ENCODE measurements at places on chromosomes 5 and 9. TPM values are rescaled to one million over a fixed set of nuclear protein-coding genes. Genes with fewer than 3 reads are reported as not detected.

DNA sequence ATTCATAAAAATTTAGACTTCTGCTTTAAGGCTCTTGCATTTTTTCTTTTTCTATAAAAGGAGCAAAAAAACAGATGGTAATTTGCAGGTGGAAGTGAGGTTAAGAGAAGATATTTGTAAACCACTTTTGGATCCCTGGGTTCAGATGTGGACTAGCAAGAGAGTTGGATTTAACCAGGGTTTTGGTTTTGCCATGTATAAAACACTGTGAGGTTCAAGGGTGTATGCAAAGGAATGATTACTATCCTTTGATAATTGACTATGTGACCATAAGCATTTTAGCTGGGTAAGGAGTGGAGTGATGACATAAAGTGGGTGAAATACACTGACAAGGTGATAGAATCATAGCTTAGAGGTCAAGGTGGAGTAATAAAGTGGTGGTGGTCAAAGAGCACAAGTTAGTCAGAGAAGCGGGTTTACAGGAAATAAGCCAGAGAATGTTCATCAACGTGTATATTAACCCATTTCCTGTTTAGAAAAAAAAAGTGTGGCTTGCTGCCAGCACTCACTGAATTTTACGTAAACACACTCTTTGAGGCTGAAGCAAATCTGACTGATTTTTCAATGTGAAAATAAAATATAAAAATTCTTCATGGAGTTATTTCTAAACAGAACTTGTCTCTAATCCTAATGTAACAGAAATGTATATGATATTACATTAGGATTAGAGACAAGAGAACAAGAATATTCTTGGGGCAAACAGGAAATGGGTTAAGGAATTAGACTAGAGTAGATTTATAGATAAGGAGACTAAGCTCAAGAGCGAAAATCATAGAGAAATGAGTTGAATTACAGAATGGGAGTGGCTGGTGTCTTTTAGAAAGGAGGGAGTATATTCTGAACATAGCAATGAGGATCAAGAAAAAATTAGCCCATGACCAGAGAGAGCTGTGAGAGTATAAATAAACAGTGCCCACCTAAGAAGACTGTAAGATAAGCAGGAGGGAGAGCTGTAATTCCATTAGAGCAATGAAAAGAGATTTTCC is 74.5 kb downstream of the CDKN2A start:
- no peak for DNase-seq

GRCh38 chr9:114487607-114488300 is 17.5 kb downstream of the WHRN start:
- no peak for DNase-seq

DNA sequence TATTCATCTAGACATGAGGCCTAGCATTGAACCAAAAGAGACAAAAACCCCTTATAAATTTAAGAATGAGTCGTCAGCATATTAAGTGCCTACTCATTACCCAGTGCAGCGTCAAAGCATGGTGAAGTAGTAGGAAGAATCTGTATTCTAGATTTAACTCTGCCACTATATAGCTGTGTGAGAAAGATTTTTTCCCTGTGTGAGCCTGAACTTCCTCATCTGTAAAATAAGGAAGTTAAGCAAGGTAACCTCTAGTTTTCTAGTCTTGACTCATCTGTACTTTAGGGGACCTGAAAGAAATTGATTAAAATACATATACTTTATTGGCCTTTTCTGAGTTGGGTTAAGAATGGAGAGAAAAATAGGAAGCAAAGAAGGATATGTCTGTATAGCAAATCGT is 82.1 kb upstream of the RUSC2 start:
- DNase-seq, result no peak

DNA sequence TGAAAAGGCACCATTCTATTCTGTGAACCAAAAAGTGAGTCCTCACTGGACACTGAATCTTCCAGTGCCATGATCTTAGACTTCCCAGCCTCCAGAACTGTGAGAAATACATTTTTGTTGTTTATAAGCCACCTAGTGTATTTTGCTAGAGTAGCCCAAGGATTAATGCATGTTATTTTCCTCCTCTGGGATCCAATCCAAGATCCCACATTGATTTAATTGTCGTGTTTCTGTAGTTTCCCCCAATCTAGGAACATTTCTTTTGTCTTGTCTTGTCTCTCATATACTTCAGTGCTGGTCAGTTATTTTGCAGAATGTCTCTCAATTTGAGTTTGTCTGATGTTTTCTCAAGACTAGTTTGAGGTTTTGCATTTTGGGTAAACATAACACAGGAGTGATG is 36.4 kb downstream of the GDNF start:
- DNase-seq, result no peak

DNA sequence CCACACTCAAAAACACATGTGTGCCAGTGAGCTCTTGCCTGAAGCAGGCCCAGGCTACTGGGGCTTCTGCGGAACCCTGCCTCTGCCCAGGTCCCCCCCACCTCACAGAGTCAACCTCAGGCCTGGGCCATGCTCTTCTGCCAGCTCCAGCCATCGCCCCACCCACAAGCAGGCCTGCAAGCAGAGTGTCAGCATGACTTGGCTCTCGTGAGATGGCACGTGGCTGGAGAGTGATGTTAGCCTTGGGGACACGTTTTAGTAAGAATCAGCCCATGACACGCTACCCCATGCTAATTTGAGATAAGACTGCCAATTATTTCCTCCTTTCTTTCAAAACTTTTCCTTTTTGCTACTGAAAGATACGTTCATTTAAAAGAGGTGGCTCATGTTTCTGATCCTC is 351.7 kb downstream of the IRX2 start:
- no peak for DNase-seq

- DNase-seq, result no peak
Observed at GRCh38 chr5:113202746-113203716, 226.4 kb downstream of the DCP2 start.

GRCh38 chr5:158811350-158811749 is 288.4 kb downstream of the EBF1 start:
- no peak for DNase-seq

The FIBCD1 gene
- total RNA-seq, result 4.1 TPM

The IL17B gene
- total RNA-seq, result not detected

The NME5 gene
- total RNA-seq, result 14.7 TPM

The OTP gene
- total RNA-seq, result 0.27 TPM

The RFESD gene
- 4.0 TPM for total RNA-seq

Measured in cerebellum (tissue), 4 donors.